Endodermal cell (in vitro differentiated cells): ENCODE measurements at places on chromosomes 5 and 9.
A peak's percentile ranks its signal among the peaks of the same experiment; 100 is the strongest.

DNA sequence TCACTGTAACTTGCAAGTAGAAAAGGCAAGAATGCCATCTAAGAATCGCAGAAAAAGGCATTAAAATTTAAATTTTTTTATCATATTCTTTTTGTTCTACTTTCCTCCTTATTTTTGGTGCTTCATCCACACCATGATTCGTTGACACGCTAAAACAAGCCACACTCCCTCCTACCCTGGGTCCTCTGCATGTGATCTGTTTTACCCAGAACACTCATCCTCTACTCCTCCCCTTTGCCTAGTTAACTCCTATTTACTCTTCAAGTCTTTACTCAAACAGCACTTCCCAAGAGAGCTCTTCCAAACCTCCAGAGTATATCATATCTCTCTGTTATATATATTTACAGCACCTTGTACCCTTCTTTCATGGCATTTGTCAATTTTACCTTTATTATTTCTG is 61.4 kb upstream of the SRP19 start:
- DNase-seq: no peak

GRCh38 chr9:98071737-98072136 is 15.2 kb downstream of the NANS start:
- no peak for DNase-seq

DNA sequence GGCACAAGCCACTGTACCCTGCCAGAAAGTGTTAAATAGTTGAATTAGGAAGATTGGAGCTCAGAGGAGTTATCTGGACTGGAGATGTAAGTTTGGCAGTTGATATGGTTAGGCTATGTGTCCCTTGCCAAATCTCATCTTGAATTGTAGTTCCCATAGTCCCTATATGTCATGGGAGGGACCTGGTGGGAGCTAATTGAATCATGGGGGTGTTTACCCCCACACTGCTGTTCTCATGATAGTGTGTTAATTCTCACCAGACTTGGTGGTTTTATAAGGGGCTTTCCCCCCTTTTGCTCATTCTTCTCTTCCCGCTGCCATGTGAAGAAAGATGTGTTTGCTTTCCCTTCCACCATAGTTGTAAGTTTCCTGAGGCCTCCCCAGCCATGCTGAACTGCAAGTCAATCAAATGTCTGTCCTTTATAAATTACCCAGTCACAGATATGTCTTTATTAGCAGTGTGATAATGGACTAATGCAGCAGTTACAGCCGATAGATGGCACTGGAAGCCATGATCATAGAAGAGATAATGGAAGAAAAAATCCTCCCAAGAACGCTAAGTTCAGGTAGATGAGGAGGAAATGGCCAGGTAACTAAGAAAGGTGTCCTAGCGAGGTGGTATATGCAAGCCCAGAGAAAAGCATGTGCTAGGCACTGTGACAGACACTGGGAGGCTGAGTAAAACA is 51.4 kb downstream of the TNFSF8 start:
- no peak for DNase-seq

- DNase-seq: no peak
These were observed 32.3 kb downstream of the GLRA1 start for GRCh38 chr5:151892393-151892792.

GRCh38 chr5:79386679-79387078 is 127.3 kb downstream of the HOMER1 start:
- no peak for DNase-seq

DNA sequence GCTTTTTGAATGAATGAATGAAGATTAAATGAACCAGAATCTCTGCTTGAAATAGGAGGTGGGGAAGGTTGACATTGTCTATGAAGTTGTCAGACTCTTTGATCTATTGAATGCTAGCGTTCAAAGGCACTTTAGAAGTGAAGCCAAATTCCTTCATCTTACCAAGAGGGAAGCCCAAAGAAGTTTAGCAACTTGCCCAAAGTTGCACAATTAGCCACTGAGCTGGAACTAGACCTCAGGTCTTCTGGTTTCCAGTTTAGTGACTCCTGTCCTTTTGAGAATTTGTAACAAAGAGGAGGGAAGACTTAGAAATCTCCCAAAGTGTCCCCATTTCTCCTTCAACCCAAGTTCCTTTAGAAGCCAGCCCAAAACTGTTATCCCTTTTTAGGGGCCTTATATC is 20.7 kb upstream of the SLC1A3 start:
- DNase-seq: no peak

DNA sequence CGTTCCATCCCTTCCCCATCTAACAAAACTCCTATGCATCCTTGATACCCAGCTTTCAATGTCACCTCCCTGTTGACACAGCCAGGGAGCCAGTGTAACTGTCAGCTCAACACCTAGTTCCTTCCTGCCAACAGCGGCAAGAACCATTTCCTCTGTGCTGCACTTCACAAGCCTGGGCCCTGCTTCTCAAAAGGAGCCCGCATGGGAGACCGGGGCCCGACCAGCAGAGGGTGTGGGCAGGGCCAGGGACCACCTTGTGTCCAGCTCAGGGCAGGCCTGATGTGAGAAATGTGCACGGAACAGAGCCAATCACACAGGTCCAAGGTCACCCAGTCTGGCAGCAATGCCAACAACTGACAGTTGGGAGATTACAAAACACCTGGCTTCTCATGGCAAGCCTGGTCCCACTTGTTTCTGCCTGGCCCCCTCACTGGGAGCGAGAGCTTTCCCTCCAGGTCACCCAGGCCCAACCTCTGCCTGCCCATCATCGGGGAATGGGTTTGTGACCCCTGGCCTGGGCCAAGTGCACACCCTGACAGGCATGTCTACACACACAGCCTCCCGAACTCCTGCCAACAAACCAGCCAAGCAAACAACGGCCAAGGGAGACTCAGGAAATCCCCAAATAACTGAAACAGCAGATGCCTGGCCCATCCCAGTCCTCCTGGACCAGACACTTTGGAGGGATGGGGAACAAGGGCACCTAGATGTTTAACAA is 3.1 kb downstream of the RNF44 start:
- DNase-seq: peak; percentile 57

GRCh38 chr5:74266836-74267235 is 373.7 kb downstream of the ENC1 start:
- DNase-seq: no peak

GRCh38 chr9:79020276-79020675 is 551.5 kb upstream of the TLE4 start:
- no peak for DNase-seq

DNA sequence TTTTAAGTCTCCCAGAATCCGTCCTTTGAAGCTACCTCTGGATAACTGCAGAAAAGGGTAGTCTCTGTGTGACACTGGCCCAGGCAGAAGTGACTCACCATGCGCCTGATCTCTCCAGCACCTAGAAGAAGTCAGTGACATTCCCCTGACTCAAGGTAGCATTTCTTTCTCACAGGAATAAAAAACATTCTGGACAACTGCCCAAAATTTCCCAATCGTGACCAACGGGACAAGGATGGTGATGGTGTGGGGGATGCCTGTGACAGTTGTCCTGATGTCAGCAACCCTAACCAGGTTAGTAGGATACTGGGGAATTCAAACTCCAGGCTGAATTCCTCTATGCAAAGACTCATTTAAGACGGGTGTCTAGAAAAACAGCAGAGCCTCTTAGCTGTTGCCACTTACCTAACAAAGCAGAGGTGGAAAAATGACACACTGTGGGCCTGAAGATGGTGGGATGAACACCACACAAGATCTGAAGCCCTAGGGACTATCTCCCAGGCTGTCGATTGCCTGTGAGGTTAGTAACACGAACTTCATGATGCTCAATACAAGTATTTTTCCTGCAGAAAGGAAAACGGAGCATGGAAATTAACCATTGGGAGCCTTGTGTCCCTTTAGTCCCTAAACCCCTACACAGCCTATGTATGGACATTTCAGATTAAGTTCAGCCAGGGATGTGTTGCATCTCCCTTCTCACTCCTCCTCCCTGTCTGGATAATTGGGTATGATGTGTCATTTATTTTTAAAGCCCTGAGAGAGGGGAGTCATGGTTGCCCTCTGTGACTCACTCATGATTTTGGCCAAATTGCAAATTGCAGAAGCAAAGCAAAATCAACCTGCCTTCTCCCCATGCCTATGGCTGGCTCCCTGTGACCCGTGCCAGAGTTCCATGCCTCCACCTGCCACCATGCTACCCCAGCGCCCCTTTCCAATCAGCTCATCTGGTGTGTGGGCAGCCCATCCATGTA is 37.2 kb downstream of the THBS4 start:
- DNase-seq: no peak
